ENCODE measurements at places on chromosomes 13 and 19.

GRCh38 chr19:31100206-31100590, 249.0 kb downstream of the TSHZ3 start:
- no peak for DNase-seq

- no peak for DNase-seq
Observed at GRCh38 chr19:3314962-3315675, 51.3 kb upstream of the NFIC start.

GRCh38 chr13:95020298-95020987, 280.8 kb downstream of the ABCC4 start:
- DNase-seq = no peak

GRCh38 chr13:53038993-53039392, 10.4 kb downstream of the OLFM4 start:
- DNase-seq = no peak

DNA sequence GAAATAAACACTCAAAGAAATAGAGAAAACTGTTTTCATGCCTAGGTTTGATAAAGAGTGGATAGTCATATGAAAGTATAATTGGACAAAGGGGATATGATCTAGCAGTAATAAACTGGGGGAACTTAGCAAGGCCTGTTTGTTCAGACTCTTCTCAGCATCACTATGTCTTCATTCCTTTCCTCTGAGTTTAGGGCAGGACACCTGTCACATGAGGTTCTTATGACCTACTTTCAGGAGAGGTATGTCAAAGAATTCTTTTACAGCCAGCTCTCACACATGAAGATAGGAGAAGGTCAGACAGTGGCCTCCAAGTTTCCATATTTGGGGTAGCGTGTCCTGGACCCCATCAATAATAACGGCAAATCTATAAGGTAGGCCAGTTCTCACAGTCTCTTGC, 11.4 kb upstream of the RFXAP start:
- DNase-seq = no peak

DNA sequence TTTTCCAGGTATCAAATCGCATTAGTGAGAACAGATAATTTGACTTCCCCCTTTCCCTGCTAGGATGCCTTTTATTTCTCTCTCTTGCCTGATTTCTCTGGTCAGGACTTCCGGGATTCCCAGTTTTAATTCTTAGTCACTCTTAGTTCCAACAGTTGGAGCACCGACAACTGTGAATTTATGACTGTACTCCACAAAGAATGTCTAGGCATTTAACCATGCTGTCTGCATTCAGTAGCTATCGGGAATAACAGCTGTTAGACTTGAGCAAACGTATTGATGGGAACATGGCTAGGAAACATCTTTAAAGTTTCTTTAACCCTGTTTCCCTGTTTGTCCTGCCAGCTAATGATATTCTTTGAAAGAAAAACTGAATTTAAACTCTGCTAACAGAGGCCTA, 14.1 kb upstream of the SPACA7 start:
- no peak for DNase-seq

DNA sequence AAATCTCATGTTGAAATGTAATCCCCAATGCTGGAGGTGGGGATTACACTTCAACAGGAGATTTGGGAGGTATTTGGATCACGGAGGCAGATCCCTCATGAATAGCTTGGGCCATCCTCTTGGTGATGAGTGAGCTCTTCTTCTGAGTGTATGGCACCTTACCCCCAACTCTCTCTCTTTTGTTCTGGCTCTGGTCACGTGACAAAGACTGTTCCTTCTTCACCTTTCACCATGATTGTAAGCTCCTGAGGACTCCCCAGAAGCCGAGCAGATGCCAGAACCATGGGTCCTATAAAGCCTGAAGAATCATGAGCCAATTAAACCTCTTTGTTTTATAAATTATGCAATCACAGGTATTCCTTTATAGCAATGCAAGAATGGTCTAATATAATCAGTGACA, 684.2 kb downstream of the LIG4 start:
- no peak for DNase-seq

All from NCI-H1105 (cell line).